Fibroblast of lung (primary cell): ENCODE measurements at places on chromosomes 2 and 18. TPM values are rescaled to one million over a fixed set of nuclear protein-coding genes. Genes with fewer than 3 reads are reported as not detected.
A peak's percentile ranks its signal among the peaks of the same experiment; 100 is the strongest.

DNA sequence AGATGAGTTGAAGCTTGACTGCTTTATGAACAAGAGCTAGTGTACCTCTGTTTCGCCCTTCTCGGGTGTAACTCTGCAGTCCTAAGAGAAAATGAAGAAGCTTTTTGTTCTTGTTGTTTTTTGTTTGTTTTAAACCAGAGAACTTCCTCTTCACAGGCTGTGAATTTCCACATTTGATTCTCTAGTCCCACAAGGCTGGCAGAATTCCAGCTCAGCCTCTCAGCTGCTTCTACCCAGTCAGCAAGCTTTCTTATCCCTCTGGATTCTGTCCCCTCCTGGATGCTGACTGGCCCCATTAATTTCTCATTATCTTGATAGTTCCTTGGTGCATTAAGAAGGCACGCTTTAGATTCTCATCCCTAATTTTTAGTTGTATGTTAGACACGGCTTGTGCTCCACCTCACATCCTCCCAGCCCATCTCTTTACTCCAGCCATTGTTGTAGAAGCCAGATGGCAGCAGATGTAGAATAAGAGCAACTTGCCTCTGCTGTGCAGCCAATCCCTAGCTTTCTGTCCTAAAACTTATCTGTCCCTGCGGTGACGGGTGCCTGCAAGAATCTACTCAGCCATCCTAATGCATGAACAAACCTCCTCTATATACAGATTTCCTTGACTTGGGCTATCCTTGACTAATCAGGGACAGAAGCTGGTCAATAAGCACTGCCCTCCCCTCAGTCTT is 12.3 kb upstream of the RESP18 start:
- H3K27me3 ChIP-seq: peaks cover 5% of the 10 kb centered on the region
- no peaks in the 10 kb centered on the region for H3K36me3 ChIP-seq
- no peak overlapping the region for H3K4me3 ChIP-seq
- DNase-seq: peak; percentile 32
- no peak overlapping the region for H3K27ac ChIP-seq

DNA sequence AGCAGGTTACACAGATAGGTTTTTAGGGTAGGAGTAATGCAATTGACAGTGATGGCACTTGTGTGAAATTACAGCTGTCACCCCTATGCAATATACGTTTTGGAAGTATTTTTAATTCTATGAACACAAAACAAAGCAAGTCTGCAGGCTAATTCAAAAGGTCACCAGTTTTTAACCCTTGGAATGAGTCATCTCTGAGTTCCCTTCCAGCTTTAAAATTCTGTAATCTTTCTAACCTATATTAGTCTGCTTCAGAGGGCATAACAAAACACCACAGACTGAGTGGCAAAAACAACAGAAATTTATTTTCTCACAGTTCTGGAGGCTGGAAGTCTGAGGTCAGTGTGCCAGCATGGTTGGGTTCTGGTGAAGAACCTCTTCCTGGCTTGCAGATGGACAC is 596.9 kb upstream of the HNMT start:
- no peak overlapping the region for H3K27ac ChIP-seq
- H3K4me3 ChIP-seq: no peak overlapping the region
- H3K27me3 ChIP-seq: no peaks in the 10 kb centered on the region

GRCh38 chr2:19881221-19881907 is 20.4 kb downstream of the TTC32 start:
- no peak for DNase-seq
- peaks cover 9% of the 10 kb centered on the region for H3K27me3 ChIP-seq
- no peaks in the 10 kb centered on the region for H3K4me1 ChIP-seq
- H3K36me3 ChIP-seq: no peaks in the 10 kb centered on the region

DNA sequence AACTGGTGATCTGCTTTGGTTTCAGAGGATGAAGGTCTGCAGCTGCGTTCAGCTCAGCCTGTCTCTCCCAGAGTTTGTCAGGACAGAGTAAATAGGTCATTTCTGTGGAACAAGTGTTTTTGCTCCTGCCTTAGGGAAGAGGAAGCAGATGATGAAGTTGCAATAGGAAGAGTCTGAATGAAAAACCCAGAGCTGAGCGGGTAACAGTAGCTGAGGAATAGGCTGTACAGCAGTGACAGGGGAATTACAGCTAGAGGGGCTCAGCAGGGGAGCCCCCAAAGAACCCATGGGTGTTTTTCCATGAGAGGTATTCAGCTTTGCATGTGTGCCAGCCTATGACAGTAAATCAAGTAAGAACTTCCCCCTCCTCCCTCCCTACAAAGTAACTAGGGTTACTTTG is 10.3 kb upstream of the CYBRD1 start:
- no peak overlapping the region for H3K27ac ChIP-seq
- H3K4me1 ChIP-seq: no peaks in the 10 kb centered on the region
- H3K36me3 ChIP-seq: no peaks in the 10 kb centered on the region
- no peaks in the 10 kb centered on the region for H3K27me3 ChIP-seq

DNA sequence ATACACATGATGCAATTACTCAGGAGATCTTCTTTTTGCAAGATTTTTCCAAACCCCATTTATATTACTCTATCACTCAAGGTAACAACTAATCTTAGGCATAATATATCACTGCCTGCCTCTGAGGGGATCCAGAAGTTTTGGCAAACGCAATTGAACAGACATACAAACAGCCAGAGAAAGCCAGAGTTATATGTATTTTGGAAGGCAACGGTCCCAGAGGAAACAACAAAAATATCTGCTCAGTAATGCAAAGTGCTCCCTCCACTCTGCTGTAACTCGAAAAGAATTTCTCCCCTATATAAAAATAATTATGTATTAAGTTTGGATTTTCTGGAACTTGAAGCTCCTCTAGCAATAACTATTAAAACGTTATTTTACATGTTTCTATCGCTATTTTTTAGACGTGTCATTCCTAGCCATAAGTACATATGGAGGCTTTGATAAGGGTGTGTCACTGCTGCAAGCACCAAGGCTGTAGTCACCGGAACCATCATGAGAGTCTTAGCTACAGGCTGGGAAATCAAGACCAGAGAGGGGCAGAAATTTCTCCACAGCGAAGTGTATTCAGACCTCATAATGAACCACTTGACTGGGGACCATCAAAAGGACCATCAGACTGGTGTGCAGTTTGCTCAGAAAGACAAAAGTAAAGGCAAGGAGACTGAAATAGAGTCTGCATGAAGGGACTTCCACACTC is 3.7 kb upstream of the GKN1 start:
- H3K27me3 ChIP-seq: no peaks in the 10 kb centered on the region
- peaks cover 3% of the 10 kb centered on the region for H3K4me1 ChIP-seq
- H3K27ac ChIP-seq: peak overlapping the region; percentile 60

DNA sequence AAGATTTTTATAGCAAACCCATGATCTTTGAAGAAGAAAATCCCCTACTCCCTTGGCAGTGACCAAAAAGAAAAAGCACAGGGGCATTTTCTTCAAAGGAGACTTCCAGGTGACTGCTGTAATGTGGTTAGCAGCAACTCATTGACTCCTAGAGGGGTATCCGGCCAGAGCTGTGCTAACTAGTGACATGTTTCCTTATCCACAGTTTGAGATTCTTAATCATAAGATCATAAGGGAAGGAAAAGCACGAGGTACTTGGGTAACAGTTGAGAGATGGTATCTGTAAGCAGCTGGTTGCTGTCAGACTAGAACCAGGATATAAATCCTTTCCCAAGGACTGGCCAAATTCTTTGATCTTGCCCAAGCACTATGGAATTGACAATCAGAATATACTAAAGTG is 124.7 kb downstream of the MREG start:
- no peaks in the 10 kb centered on the region for H3K36me3 ChIP-seq
- no peak overlapping the region for H3K27ac ChIP-seq
- no peaks in the 10 kb centered on the region for H3K4me1 ChIP-seq
- H3K4me3 ChIP-seq: no peak overlapping the region
- peak; percentile 25 for DNase-seq

DNA sequence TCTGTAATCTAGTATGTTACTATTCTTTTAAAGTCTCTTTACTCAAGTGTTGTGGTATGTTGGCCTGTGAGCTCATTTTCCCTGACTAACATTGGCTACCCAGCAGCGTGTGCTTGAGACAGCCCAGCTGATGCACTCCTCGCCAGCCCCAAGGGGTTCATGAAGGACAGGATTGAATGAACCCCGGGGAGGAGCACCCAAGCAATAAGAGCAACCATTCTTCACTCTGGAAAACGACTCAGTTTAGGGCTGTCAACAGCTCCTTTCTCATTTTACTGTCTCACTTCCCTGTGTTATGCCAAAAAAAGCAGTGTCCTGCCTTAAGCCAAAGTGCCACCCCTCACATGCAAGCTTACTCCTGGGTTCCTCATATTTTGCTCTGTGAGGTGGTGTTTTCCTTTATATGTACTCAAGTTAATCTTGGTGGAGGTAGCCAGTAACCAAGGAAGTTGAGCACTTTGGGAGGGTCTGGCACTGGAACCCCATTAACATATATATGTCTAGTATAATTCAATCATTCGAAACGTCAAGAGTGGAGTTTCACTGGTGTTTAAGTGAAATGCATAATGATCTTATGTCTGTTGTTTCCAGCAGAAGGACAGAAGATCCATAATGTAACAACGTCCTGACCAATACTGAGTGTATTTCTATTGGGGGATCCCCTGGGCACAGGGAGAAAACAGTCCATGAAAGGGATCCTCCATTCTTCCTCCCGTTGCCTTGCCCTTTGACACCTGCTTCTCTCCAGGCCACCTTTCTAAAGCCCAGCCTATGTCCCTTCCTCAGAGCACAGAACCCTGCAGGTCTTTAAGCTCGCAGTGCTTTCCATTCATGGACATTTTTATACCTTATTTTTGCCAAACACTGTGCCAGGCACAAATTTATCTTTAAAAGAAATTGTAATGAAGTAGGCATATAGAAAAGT is 43.2 kb downstream of the ATIC start:
- peak; percentile 78 for DNase-seq
- no peak overlapping the region for H3K4me3 ChIP-seq
- no peaks in the 10 kb centered on the region for H3K27me3 ChIP-seq
- peaks cover 4% of the 10 kb centered on the region for H3K36me3 ChIP-seq
- no peaks in the 10 kb centered on the region for H3K4me1 ChIP-seq

The MC2R gene
- total RNA-seq: not detected in 2 replicates

The ABCB11 gene
- total RNA-seq: not detected in 2 replicates

The CD207 gene
- total RNA-seq: not detected in 2 replicates

The RFX8 gene
- total RNA-seq: 2.6 and 12.4 TPM in 2 replicates

The GNLY gene
- under 0.01 TPM in 1 of 2 replicates, not detected in the other for total RNA-seq

The SIX2 gene
- under 0.01 TPM in 1 of 2 replicates, not detected in the other for total RNA-seq

The RGPD3 gene
- 0.17 and 0.26 TPM in 2 replicates for total RNA-seq

The BIRC6 gene
- total RNA-seq: 110 and 162 TPM in 2 replicates
